ENCODE measurements at places on chromosomes 16 and 17. TPM values are rescaled to one million over a fixed set of nuclear protein-coding genes. Genes with fewer than 3 reads are reported as not detected.

The FNDC8 gene
- not detected for total RNA-seq

The CCDC154 gene
- 1.2 TPM for total RNA-seq

GRCh38 chr17:50093246-50093645 is 1.9 kb upstream of the PDK2 start:
- no peak for DNase-seq

GRCh38 chr17:76241204-76241538 is 878 bp upstream of the RNF157 start:
- no peak for DNase-seq

DNA sequence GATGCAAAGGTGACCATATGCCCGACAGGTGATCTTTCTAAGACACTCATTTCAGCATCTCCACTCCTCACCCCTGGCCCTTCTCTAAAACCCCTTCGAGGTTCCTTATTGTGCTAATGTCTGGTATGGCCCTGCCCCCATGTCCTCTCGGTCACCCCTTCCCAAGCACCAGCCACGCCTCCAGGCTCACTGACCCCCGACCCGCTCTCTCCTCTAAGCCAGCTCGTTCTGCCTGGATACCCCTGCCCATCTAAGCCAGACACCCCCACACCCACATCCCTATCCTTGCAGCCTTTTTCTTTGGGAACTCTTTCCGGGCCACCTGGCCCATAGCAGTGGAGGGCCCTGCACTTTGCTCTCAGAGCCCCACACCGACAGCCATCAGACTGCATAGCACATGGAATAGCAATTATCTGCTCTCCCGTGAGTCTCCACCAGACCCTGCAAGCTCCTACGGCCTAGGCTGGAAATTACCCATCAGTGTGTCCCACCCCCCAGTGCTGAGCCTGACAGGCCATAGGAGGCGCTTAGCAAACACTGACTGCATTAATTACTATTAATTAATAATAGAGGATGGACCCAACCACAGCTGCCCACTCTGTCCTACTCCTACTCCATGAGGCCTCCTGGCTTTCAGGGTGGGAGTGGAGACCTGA is 176.7 kb downstream of the TMEM132E start:
- no peak for DNase-seq

DNA sequence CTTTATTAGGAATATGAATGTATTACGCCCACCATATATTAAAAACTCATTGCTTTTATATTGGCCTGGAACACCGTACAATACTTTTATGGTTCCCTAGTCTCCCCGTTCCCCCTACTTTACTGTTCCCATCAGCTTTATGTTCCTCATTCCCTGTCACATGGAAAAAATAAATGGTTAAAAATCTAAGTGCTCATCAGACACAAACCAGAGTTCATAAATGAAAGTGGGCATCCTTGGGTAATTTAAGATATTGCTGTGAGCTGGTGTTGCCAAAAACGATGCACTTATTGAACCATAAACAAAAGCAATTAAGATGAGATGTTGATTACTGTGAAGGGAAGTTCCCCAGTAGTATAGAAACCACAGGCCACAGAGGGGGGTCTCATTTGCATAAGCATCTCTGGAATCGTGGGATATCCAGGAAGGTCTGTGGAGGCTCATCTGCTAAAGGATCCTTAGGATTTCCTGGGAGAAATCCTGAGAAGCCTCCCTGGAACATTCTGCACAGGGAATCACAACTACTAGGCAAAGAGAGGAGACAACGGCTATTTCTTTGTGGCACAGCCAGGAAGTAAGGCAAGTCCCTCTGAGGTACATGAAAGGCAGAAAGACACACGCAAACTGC is 591.4 kb upstream of the CDH11 start:
- DNase-seq, result no peak

GRCh38 chr17:30375661-30376060 is 3.1 kb upstream of the CPD start:
- no peak for DNase-seq

DNA sequence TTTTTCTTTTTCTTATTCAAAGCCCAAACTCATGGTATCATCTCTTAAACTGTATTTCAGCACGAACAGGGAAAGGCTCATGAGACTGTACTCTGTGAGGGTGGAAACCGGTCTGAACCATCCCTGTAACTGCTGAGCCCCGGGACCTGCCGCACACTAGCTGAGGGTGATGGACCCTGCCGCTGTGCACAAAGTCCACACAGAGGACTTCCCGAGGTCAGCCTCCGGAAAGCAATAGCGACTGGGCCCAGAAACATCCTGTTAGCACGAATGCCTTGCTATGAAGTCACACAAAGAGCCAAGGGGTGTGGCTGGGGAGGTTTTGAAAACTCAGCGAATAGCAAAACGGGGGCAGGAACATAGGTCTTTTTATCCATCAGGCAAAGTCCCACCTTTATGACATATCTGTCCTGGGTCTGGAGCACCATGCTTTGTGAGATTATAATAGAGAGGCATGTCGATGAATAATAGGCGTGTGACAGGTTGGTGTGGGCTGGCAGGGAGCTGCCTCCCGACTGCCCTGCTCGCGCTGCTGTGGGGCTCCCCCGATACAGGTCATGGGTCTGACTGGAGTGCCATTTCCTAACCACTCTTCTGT is 33.4 kb downstream of the CDK5R1 start:
- DNase-seq, result peak; percentile 51
